ENCODE measurements at places on chromosomes 2 and 18.

GRCh38 chr2:237132799-237133198 is 47.1 kb downstream of the COPS8 start:
- no peak for DNase-seq

DNA sequence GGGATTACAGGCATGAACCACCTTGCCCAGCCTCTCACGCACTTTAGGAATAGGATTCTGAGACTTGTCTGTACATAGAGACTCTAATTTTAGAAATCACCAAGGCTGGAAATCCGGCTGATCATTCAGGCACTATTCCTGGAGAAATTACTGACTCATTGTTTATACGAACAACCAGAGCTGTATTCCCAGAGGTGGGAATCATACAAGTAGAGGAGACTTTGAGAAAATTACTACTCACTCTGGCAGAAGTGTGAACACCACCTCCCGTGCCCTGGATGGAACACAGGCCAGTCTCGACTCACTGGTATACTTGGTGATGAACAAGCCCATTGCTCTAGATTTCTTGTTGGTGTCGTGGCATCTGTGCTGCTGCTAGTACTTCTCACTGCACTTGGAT is 5.8 kb upstream of the ADNP2 start:
- DNase-seq, result no peak

DNA sequence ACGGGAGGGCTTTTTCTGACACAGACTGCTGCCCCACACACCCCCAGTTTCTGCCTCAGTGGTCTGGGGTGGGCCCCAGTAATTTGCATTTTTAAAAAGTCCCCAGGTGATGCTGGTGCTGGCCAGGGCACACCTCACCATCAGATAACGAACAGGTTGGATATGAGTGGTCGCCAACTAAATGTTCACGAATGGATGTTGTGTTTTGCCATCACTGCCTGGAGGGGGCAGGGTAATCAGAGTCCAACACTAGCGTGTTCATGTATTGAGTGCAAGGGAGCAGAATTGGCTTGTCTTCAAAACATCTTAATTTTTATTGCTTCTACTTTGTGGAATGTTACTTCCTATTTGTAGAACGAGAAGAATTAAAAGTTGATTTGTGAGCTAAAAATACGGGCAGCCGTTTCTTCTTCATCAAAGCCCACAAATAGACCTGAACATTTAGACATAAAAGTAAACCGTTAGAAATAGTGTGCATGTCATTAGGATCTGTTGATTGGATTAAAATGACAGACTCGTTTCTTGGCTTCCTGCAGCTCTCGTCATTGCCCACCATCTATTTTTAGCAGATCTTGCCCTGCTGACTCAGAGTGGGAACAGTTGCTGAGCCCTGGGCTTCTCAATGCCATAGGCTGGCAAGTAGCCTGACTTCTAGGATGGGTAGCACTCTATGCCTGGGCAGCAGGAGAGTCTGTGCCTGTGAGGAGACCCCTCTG is 45.2 kb downstream of the NCK2 start:
- no peak for DNase-seq

DNA sequence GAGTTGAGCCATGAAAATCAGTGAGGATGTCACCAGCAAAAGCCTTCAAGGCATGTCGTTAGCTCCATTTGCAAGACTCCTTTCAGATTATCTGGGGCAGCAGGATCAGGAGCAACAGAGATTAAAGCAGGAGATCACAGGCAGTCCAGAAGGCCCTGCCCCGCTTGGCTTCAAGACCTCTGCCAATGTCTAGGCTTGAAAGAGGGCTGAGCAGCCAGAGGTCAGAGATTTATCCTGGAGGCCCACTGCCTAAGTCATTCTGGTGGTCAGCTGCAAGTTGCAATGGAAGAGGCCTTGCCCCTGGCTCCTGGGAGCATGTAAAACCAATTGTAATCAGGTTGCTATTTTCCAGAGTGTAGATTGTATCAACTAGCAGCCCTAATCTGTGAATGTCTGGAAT is 416.5 kb downstream of the BCL11A start:
- DNase-seq, result no peak

DNA sequence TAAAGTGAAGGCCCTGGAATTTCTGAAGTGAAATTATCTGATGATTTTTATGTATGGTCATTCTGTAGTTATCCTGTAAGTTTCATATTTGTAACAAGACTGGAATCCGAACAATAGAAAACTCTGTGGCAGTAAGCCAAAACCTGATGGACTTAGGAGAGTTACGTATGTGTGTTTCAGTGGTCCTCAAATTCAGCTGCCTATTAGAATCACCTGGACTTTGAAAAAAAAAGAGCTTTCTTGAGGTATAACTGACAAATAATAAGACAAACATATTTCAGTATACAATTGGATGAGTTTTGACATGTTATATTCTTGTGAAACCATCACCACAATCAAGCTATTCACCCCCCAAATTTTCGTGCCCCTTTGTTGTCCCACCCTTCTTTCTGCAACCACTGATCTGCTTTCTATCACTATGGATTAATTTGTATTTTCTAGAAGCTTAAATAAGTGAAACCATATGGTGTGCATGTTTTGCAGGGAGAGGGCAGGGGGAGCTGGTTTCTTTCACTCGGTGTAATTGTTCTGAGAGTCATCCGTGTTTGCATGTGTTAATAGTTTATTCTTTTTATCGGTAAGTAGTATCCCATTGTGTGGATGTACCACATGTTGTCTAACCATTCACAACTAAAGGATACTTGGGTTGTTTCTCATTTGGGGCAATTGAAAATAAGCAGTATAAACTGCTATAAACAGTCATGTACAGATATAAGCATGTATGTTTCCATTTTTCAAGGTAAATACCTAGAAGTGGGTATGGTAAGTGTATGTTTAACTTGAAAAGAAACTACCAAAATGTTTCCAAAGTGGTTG is 50.2 kb upstream of the EML4 start:
- DNase-seq, result no peak

- no peak for DNase-seq
These were observed 111.8 kb downstream of the USP34 start for GRCh38 chr2:61359058-61359457.

DNA sequence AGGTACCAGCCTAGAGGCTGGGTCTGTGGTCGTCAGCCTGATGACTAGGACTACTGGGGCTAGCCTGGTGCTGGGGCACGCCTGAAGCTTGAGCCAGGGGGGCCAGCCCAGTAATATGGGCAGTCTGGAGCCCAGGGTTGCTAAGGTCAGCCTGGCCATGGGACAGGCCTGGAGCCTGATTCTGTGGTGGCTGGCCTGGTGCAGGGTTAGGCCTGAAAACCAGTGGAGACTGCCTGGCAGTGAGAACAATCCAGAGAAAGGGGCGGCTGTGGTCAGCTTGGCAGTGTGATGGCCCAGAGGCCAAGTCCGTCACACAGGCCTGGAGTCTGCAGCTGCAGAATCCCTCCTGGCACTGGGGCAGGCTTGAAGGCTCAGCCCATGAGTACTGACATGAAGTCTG is 445.8 kb downstream of the SATB2 start:
- DNase-seq, result no peak

DNA sequence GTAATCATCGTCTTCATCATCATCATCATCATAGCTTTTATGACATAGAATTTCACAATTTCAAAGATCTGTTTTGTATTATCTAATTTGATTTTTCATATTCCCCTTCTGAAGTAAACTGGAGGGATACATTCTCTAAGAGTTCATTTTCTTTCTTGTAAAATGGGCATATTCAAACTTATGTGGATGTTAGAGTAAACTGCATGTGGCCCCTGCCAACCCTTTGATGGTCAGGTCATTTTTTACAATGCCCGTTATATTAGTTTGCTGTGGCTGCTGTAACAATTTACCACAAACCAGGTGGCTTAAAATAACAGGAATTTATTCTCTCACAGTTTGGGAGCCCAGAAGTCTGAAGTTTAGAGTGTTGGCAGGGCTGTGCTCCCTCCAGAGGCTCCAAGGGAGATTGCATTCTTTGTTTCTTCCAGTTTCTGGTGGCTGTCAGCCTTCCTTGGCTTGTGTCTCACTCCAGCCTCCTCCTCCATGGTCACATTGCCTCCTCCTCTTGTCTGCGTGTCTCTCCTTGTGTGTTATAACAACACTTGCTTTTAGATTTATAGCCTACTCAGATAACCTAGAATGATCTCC is 127.5 kb upstream of the MMADHC start:
- DNase-seq, result no peak

GRCh38 chr2:28287256-28287915 is 105.3 kb upstream of the FOSL2 start:
- no peak for DNase-seq

DNA sequence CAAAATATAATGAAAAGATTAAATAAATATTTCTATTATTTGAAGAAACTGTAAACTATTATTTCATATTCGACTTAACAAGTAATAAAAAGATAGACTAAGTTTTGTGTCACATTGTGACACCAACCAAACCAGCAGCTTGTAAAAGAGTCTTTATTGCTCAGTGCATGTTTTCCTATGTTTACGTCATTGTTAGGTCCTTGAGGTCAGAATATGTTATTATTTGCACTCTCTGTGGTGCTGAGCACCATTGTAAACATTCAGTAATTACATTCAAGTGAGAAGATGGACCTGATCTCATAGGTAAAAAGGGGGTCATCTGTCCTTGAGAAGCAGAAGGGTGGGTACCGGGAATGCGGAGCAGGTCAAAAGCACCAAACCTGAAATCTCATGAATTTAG is 1999.1 kb upstream of the CELF4 start:
- DNase-seq, result peak; percentile 41

- DNase-seq, result no peak
These were observed 83.3 kb upstream of the MAP2 start for GRCh38 chr2:209340522-209340921.

DNA sequence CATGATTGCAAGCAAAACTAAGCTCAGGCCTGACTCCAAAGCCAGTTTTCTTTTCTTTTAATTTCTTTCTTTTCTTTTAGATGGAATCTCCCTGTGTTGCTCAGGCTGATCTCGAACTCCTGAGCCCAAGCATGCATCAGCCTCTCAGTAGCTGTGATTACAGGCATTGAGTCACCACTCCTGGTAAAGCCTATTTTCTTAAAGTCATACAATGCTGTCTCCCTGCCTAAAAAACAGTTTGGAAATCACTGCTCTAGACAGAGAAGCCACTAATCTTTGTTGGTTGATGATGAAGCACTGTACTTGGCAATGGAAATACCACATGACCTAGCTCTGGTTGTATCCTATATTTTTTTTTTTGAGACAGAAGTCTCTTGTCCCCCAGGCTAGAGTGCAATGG is 33.1 kb upstream of the ZNF532 start:
- no peak for DNase-seq

DNA sequence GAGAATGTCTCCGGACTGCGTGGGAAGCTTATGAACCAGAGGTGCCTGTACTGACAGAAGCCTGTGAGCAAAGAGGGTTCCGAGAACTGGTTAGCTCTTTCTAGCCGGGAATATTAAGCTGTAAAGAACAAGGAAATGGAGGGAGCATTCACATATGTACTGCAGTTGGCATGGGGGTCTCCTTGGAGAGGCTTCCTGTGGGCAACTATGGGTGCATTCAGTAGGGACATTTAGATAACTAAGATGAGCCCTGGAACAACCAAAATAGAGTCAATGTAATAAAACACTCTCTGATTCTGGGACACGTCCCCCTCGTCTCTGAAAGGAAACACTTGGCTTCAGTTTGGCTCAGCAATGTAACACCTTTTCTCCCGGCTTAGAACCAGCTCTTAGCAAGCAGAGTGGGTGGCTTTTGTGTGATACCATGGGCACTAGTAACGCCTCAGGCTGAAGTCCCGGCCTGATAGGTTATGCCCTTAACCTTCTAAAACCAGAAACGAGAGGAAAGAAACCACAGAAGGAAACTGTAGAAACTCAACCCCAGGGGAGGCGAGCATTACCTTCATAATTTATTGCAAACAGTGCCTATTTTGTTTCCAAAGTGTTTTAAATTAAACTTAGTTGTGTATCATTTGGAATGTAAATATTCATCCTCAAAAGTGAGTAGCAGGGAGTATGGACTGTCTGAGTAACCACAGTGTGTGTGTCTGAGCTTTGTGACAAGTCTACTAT is 48.8 kb upstream of the LPIN2 start:
- DNase-seq, result no peak

DNA sequence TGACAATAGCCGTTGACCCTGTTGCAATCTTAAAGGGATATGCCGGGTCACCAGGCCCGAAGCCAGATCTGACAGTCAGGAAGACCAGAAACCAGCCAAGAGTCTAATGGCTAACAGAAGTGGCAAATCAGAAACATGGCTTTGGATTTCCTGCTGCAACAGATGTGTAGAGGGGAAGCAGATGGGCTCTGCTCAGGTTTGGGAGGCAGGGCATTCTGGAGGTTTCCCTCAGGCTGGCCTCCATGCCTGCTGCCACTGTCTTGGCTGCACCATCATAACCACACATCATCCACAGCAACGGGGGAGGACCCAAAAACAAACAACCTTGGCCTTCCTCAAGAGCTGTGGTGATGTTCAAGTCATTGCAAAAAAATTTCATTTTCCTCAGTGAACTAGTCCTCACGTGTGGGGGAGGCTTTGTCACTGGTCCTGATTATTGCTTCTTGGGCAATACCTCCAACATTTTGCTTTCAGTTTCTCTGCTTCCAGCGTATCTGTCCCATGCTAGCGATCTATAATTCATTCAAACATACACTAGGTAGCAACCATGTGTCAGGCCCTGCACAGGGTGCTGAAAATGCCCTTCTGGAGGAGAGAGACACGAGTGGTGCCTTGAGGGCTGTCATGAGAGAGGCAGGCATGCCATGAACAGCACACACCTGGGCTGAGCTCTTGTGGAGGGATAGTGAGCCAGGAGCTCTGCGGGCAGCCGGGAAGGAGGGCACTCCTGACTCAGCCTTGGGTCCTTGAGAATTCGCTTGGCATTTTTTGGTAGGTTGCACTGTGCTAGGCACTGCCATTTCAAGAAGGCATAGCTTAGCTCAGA is 48.2 kb upstream of the LGALSL start:
- no peak for DNase-seq

DNA sequence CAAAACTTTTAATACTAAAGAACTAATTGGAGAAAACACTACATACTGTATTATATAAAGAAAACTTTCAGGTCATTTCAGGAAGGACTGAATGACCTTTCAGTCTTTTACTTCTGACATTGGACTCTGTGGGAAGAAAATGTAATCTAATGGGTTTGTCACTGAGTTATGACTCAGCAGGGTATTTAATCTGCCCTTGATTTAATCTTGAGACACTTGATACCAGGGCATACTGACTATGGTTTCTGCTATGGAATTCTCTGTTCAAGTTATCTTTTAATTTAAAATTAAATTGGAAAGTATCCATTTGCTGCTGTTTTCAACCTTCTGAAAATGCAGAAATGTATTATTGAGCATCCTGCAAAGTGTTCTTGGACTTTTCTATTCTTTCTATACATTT is 354.2 kb upstream of the GALNT5 start:
- no peak for DNase-seq

DNA sequence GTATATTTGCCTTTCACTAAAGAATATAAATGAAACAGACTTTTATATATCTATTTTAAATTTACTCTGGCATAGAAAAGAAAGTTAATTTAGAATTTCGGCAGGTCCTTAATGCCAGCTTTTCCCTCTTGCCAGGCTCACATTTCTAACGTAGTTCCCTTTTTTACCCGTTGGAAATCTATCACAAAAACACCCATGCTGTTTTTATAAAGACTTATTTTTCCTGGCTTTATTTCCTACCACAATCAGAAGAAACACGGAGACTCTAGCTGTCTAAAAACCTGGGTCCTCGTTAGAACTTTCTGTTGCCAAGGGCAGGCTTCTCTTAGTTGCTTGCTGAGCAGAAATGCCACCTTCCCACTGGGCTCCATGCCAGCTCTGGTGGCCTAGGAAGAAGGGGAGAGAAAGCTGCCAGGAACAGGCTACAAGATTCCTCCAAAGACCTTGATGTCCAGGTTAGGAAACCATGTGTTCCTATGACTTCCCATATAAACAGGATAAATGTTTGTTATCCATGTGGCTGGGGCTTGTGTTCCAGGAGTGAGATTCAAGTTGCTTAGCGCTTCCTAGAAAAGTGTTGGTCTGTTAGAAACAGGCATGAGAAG is 17.8 kb upstream of the TMEM18 start:
- DNase-seq, result peak; percentile 18

All from DMS79 (cell line).